Osteocyte (in vitro differentiated cells): ENCODE measurements at places on chromosomes 2 and 18. TPM values are rescaled to one million over a fixed set of nuclear protein-coding genes. Genes with fewer than 3 reads are reported as not detected.

DNA sequence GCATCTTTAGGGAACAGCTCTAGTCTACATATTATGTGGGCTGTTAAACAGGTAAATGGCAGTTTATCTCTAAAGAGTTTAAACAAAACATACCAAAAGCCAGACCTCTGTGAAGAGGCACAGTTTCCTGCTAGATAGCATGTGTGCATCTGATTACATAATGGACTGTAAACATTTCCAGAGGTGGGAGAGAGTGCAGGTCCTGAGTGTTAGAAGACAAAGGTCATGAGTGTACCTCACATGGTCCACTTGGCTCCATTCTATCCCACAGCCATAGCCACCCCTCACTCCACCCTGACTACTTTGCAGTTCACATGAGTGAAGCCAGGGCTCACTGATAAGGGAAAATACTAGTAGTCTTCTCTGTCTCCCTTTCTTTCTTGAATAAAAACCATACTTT, 233.4 kb downstream of the MTX2 start:
- no peak for DNase-seq

GRCh38 chr2:19691892-19692291, 209.9 kb downstream of the TTC32 start:
- DNase-seq: no peak

- no peak for DNase-seq
Observed at GRCh38 chr2:196804381-196804780, 4.8 kb downstream of the C2orf66 start.

NEUROD1 gene
- total RNA-seq: not detected in 2 replicates

CASP8 gene
- 11.1 and 11.4 TPM in 2 replicates for total RNA-seq
